SW480 (cell line): ENCODE measurements at places on chromosomes 5 and 9.

DNA sequence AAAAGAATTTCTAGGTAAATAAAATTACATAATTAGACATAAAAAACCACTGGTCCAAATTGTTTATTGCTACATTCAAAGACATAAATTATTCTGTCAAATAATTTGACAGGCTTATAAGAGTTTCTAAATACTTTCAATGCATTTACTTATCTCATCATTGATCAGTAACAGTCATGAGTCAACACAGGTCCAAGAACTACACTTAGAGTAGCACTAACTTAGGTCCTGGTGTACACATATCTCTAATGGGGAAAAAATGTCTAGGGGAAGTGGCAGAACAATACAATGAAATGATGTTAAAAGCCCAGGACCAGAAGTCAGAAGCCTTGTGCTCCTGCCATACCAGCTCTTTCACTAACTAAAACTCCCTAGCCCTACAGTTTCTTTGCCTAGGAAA lies 96.5 kb upstream of the SLCO6A1 start:
- no peak for DNase-seq

- DNase-seq, result no peak
Observed at GRCh38 chr5:138849439-138849838, 25.7 kb downstream of the LRRTM2 start.

DNA sequence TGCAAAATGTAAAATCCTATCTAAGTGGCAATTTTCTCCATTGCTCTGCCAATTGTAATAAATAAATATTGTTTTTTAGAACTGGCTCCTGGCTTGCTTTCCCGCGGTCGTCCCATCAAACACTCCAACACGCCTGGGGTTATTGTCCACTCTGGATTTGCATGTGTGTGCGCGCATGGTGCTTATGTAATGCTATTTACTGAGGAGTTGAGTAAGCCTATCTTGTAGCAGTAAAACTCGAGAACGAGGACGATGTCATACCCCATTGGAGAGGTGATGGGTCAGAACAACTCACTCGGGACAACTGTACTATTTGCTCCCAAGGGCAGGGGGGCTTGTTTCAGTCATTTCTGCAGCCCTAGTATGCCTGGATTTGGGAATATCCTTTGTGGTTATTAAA lies 220.9 kb downstream of the PAX5 start:
- no peak for DNase-seq

- DNase-seq, result no peak
Observed at GRCh38 chr9:86324308-86324707, 29.9 kb downstream of the TUT7 start.

DNA sequence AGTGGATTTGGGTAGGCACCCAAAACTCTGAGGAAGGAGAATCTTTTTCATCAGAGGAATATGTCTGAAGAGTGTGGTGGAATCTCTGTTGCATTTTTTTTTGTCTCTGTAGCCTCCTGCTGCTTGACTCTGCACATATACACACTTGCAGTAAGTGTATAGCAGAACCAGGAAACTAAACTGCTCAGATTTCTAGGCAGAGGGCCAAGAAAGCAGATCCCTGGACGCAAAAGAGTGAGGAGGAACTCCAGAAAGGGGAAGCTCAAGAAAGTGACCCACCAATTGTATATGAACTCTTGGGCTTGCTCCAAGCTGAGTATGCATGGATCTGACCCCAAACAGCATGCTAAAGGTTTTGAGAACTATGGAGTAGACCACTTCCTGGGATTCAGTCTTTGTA lies 181.8 kb downstream of the GADD45G start:
- DNase-seq, result no peak

- DNase-seq, result peak; percentile 19
Observed at GRCh38 chr5:72597456-72597948, 90.3 kb upstream of the ZNF366 start.

DNA sequence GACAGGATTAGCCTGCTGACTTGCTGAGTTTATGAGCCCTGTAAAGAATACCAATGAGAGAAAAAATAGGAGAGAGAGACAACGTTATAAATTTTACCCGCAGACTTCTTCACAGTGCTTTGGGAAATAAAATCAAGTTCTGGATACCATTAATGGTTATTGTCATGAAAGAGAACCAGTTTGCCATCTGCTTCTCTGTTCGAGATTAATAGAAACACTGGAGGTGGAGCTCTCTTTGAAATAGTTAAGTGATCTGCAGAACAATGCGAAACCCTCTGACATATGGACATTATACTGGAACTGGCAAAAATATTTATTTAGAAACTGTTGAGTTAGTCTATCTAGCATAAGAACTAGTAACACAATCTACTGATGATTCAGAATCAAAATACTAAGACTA lies 500.7 kb downstream of the CDH12 start:
- no peak for DNase-seq

GRCh38 chr9:115945009-115945431 lies 208.6 kb upstream of the PAPPA start:
- no peak for DNase-seq

DNA sequence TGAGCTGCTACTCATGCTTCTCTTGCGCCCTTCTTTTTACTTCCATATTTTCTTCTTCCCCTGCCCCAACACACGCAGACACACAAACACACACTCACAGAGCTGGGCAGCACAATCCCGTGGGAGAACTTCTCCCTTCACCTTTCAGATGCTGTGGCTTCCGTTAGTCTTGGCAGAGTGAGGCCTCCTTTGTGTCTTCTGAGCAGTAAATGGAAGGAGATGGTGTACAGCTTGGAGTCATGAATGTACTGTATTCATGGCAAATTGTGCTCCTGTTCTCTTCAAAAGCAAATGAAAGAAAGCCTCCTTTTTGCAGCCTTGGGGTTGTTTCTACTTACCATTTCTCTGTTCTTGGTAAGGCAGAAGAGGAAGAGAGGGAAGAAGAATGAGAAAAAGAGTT lies 456.6 kb upstream of the TLE4 start:
- DNase-seq, result no peak

GRCh38 chr5:149475777-149476176 lies 75.5 kb downstream of the CSNK1A1 start:
- DNase-seq, result no peak

DNA sequence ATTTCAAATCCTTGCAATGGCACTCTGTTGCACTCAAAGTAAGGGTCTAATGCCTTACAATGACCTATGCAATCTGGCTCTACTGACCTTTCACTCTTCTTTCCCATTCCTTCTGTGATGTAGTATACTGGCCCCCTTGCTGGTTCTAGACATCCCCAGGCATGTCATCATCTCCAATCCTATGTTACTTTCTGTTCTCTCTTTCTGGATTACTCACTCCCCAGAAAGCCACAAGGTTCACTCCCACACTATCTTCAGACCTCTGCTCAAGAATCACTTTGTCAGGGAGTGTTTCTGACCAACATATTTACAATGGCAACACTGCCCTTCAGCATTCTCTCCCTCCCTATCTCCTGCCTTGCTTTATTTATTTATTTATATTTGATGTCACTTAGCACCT lies 802.2 kb upstream of the WWC1 start:
- no peak for DNase-seq

- DNase-seq, result no peak
Observed at GRCh38 chr5:64516216-64516615, 10.4 kb downstream of the RGS7BP start.

DNA sequence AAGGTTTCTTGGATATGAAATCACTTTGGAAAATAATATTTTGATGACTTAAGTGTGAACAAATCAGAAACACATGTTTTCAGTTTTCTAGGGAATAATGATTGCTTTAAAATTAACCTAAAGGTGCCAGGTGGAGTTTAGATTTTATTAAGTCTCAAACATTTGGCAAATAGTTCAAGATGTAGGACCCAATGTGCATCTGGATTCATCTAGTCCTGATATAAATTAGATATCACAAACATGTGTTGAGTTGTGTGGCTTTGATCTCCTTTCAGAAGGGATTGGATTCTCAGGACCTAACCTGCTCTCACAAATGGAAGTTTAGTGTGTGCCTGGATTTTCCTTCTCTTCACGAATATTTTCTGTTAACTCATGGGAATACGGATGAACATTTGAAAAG lies 291.4 kb upstream of the ISL1 start:
- no peak for DNase-seq

- DNase-seq, result no peak
Observed at GRCh38 chr9:129201866-129202265, 23.8 kb upstream of the IER5L start.

GRCh38 chr5:98791001-98791519 lies 17.6 kb downstream of the RGMB start:
- DNase-seq, result no peak

DNA sequence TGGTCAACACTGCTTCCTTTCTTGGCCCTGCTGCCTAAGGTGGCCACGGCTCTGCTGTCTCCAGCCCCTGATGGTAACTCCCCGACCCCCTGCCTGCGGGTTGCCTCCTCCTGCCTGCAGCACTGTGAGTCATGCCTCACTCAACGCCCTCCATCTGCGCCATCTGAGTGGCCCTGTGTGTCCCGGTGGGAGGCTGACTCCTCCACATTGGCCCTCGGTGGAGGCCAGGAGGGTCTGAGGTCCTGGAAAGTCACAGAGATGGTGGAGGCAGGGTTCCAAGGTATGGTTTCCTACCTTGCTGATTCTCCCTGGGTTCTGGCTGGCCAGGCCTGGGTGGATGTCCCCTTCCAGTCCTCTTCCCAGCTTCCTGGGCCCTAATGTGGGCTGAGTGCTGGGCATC lies 64.5 kb upstream of the ADAMTS2 start:
- no peak for DNase-seq

GRCh38 chr5:39164016-39164415 lies 55.3 kb downstream of the FYB1 start:
- DNase-seq, result no peak

DNA sequence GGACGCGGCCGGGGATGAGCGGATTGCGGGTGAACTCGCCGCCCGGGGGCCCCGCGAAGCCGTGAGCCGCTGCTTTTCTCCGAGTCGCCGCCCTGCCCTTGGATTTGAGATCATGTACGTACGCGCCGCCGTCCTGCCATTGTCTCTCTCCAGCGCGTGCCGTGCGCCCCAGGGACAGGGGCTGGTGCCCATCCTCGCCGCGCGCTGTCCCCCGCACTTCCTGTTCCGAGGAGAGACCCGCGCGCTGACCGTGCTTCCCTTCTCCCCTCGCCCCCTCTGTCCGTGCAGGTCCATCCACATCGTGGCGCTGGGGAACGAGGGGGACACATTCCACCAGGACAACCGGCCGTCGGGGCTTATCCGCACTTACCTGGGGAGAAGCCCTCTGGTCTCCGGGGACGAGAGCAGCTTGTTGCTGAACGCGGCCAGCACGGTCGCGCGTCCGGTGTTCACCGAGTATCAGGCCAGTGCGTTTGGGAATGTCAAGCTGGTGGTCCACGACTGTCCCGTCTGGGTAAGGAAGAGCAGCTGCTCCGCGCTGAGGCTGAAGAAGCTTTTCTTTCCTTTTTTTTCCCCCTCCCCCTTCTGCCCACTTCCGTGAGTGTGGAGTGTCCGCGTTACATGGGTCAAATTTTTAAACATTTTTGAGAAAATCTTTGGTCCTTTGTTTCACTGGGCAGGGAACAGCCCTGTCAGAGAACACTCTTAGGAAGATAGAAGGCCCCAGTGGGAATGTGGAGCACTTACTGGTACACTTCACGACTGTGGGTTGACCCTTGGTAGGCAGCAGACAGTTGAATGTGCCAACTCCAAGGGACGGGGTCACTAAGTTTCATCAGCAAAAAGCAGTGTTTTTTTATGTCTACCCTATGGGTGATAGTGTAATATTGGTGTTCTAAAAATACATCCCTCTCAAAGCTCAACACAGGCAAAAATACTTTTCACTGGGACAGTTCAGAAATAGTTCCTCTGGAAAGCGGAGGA lies 727 bp downstream of the RHOBTB3 start:
- peak; percentile 70 for DNase-seq

DNA sequence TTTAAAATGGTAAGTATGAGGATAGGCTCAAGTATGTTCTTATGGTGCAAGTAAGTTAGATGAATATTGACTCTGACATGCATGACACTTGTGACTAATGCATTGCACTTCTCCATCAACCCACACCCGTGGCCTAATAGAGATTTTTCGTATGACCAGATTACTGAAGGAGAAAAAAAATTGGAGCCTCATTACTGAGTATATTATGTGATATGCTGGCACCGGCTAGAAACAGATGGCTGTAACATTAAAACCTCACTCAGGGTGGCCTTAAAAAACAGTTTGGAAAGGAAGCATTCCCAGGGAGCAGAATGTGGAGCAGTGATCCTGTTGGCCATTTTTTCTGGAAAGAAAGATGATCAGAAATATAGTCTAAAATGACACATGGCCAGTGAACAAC lies 766.4 kb downstream of the PRELID2 start:
- no peak for DNase-seq

- DNase-seq, result peak; percentile 86
Observed at GRCh38 chr5:113162770-113163169, 186.2 kb downstream of the DCP2 start.

- no peak for DNase-seq
Observed at GRCh38 chr5:174167080-174167910, 121.8 kb downstream of the NSG2 start.

GRCh38 chr9:105171589-105171988 lies 72.9 kb upstream of the SLC44A1 start:
- no peak for DNase-seq

GRCh38 chr5:174425271-174425963 lies 299.0 kb upstream of the MSX2 start:
- peak; percentile 76 for DNase-seq

DNA sequence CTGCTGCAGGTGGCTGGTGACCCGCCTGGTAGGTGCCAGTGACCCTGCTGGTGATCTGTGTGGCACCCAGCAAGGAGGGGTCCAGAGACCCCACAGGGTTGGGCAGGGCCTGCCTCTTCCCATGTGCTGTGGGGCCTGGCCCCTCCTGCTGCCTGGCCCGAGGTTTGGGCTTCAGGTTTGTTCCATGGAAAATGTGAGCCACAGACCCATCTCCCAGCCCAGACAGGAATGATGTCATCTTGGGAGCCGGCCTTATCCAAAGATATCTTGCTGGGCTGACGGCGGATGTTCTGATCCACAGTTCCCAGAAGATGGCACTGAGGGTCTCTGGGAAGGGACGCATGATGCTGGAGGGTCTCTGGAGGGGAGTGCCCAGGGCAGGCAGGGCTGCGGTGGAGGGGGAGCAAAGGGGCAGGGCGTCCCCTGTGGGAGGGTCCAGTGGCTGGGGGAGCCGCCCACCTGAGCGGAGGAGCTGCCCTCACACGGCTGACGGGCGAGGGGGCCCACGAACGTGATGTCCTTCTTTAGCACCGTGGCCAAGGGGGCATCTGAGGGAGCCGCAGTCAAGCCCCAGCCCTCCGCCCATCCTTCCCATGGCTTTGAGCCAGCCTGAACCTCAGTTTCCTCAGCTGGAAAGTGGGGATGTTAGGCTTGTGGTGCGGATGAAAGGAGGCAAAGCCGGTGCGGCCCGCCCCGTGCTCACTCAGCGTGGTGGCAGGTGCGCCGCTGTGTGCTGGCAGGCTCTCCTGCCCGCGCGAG lies 68.1 kb downstream of the COL5A1 start:
- DNase-seq, result no peak

GRCh38 chr5:142529626-142530278 lies 156.1 kb downstream of the FGF1 start:
- DNase-seq, result peak; percentile 29

- no peak for DNase-seq
Observed at GRCh38 chr9:3385871-3386270, 139.9 kb downstream of the RFX3 start.

- no peak for DNase-seq
Observed at GRCh38 chr5:140565024-140565779, 574 bp downstream of the SLC35A4 start.
